ENCODE measurements at places on chromosomes 16 and 17.
A peak's percentile ranks its signal among the peaks of the same experiment; 100 is the strongest.

DNA sequence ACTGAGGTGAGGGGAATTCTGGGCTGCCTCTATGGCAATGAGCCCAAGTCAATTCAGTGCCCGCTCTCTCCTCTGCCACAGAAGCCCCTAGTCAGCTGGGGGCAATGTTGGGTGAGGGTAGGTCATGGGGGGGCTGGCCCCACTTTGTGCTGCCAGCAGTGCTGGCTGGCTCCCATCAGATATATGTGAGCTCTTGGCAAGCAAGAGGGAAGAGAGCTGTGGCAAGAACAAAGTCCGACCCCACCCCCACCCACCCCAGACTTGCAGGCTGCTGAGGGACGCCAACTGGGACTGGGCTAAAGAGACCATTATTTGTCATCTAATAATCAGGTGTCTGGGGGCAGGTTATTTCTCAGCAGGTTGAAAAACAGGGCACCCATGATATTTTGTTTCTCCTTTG is 89.4 kb downstream of the YPEL2 start:
- no peak for DNase-seq

- no peak for DNase-seq
Measured at GRCh38 chr17:43114151-43114552, 11.0 kb downstream of the BRCA1 start.

GRCh38 chr17:65220732-65221131 is 83.6 kb downstream of the RGS9 start:
- no peak for DNase-seq

- no peak for DNase-seq
Measured at GRCh38 chr16:86771506-86772460, 193.4 kb downstream of the FOXL1 start.

DNA sequence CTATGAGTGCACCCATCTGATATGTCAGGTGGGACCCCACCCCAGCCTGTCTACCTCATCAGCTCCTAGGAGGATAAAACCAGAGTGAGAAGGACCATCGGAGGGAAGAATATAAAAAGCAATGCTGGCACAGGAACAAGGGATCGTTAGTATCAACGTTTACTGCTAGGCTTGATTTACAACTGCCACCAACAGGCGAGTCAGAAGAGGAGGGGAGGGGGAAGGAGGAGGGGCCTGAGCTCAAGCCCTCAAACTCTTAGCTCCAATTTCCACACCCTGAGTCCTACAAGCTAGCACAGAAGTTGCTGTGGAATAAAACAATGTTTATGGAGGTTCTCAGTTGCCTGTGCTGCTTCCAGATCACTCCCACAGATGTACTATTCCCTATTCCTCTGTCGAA is 234.5 kb downstream of the C16orf78 start:
- no peak for DNase-seq

DNA sequence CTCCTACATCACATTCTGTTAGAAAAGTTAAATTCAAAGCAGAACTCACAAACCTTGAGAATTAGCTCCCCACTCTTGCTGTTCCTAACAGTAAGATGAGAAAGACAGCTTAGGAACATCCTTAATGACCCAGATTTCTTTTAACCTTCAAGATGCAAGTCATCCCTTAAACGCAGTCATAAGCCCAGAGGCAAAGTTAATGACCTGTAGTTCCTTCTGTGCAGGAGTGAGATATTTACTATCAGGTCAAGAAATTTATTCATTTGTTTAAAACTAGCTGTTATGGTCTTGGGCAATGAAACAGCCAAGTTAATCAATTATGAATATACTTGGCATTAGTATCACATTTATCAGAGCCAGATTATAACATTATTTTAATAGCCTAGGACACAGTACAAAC is 37.1 kb downstream of the NXPH3 start:
- DNase-seq: no peak

DNA sequence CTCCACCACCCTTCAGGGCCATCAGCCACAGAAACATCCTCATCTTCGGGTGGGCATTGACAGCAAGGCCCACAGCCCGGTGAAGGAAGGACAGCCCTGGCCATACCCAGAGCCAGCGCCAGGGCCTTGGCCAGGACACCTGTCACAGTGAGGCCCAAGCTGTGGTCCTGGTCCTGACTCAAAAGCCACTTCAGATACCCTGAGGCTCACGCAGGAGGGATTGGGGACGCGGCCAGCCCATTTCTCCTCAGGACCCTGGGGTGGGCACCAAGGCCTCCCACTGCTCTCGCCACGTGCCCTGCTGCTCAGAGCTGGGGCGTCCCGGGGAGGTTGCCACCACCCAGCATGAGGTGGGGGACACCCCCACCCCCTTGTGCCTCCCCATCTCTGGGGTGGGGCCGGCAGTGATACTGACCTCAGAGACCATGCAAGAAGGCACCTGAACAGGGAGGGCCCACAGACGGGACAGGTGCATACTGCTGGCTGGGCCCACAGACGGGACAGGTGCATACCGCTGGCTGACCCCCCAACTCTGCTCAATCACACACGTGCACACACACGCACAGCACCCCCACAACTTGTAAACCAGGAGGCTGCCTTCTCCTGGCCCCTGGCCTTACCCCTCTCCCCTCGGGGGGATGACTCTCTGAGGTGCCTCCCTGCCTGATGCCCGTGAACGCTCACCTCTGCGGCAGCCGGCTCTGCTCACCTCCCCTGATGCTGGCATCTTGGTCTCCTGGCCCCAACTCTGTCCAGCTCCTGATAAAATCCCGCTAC is 14.2 kb downstream of the SLC7A5 start:
- no peak for DNase-seq

- DNase-seq: no peak
Measured at GRCh38 chr17:79722787-79723186, 8.0 kb upstream of the ENPP7 start.

GRCh38 chr16:79623824-79624223 is 23.3 kb upstream of the MAF start:
- DNase-seq: no peak

- DNase-seq: no peak
Measured at GRCh38 chr17:49447628-49448302, 33.1 kb upstream of the PHB1 start.

GRCh38 chr16:53428681-53429080 is 5.6 kb upstream of the RBL2 start:
- DNase-seq: no peak

DNA sequence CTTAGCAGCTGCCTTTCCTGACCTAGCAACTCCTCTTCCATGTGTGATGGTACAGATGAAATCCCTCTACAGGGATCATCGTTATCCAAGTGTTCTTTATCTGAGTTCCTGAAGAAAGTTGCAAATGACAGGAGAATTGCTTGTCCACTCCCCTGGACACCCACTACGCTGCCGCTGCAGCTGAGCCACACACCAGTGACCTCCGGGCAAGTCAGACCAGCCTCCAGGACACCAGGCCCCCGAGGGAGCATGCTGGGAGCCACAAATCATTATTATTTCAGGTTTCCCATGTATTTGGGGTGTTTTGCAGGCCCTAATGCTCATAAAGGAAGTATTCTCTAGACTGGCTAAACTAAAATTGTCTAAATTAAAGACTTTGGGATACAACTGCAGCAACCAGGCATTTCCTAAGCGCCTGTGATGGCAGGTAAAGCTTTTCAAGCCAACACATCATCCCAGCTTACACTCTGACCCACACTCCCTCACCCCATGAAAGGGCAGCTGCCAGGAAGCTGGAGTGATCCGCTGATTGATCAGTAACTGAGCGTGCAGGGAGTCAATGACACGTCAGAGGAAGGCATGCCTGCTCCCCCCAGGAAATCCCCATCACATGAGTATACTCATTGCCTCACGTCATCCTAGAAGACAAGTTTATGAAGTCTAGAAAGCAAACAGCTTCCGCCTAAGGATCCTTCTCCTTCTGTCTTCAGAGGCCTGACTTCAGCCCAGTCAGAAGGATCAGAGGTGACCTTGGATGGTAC is 14.4 kb downstream of the FA2H start:
- DNase-seq: no peak

DNA sequence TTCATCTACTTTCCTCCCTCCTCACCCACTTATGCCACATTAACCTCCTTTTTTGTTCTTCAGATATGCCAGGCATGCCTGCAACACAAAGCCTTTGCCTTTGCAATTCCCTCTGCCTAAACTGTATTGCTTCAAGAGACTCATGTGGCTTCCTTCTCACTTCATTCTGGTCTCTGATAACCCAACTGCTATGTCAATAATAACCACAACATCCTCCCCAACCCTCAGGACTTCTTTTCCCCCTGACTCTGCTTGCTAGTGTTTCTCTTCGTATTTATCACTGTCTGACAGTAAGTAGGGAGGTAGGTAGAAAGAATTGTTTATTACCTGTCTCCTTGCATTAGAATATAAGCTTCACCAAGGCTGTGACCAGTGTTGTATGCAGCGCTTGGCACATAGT is 22.4 kb downstream of the RBL2 start:
- peak; percentile 11 for DNase-seq

GRCh38 chr17:14752011-14752410 is 451.1 kb downstream of the HS3ST3B1 start:
- no peak for DNase-seq

- no peak for DNase-seq
Measured at GRCh38 chr17:55324296-55324978, 59.7 kb downstream of the HLF start.

- DNase-seq: no peak
Measured at GRCh38 chr17:40260528-40260927, 27.2 kb upstream of the CDC6 start.

- no peak for DNase-seq
Measured at GRCh38 chr17:63974594-63975192, 2.0 kb upstream of the SCN4A start.

GRCh38 chr16:16828913-16829398 is 450.0 kb downstream of the NPIPA7 start:
- no peak for DNase-seq

Measured in stimulated activated CD4-positive, alpha-beta T cell treated with anti-CD3 and anti-CD28 coated beads, Interleukin-15, amount 100 ng/mL, for 1 hour (primary cell).